ENCODE measurements at places on chromosomes 4 and X. TPM values are rescaled to one million over a fixed set of nuclear protein-coding genes. Genes with fewer than 3 reads are reported as not detected.
A peak's percentile ranks its signal among the peaks of the same experiment; 100 is the strongest.

The PRRG3 gene
- 0.44 TPM for total RNA-seq

The ESX1 gene
- not detected for total RNA-seq

The TMPRSS11F gene
- not detected for total RNA-seq

The CFP gene
- 8.3 TPM for total RNA-seq

The SCRG1 gene
- 1.6 TPM for total RNA-seq

The STK32B gene
- total RNA-seq = 18.2 TPM

The AFM gene
- not detected for total RNA-seq

- no peak for DNase-seq
- H3K27me3 ChIP-seq = no peaks in the 10 kb centered on the region
- no peaks in the 10 kb centered on the region for H3K4me1 ChIP-seq
Observed at GRCh38 chr4:167003326-167003725, 231.0 kb downstream of the SPOCK3 start.

- no peak overlapping the region for H3K27ac ChIP-seq
- H3K36me3 ChIP-seq = no peaks in the 10 kb centered on the region
- peaks cover 28% of the 10 kb centered on the region for H3K4me1 ChIP-seq
- no peaks in the 10 kb centered on the region for H3K27me3 ChIP-seq
- no peak overlapping the region for H3K4me3 ChIP-seq
Observed at GRCh38 chr4:153246446-153247115, 42.3 kb downstream of the TRIM2 start.

- no peak for DNase-seq
- no peak overlapping the region for H3K27ac ChIP-seq
- no peaks in the 10 kb centered on the region for H3K36me3 ChIP-seq
- H3K27me3 ChIP-seq = no peaks in the 10 kb centered on the region
- no peak overlapping the region for H3K4me3 ChIP-seq
Observed at GRCh38 chrX:40349251-40349650, 231.5 kb upstream of the ATP6AP2 start.

GRCh38 chr4:45147866-45148265, 421.5 kb upstream of the GNPDA2 start:
- H3K4me1 ChIP-seq = no peaks in the 10 kb centered on the region
- no peaks in the 10 kb centered on the region for H3K27me3 ChIP-seq
- no peak overlapping the region for H3K27ac ChIP-seq
- no peak for DNase-seq
- no peak overlapping the region for H3K4me3 ChIP-seq

DNA sequence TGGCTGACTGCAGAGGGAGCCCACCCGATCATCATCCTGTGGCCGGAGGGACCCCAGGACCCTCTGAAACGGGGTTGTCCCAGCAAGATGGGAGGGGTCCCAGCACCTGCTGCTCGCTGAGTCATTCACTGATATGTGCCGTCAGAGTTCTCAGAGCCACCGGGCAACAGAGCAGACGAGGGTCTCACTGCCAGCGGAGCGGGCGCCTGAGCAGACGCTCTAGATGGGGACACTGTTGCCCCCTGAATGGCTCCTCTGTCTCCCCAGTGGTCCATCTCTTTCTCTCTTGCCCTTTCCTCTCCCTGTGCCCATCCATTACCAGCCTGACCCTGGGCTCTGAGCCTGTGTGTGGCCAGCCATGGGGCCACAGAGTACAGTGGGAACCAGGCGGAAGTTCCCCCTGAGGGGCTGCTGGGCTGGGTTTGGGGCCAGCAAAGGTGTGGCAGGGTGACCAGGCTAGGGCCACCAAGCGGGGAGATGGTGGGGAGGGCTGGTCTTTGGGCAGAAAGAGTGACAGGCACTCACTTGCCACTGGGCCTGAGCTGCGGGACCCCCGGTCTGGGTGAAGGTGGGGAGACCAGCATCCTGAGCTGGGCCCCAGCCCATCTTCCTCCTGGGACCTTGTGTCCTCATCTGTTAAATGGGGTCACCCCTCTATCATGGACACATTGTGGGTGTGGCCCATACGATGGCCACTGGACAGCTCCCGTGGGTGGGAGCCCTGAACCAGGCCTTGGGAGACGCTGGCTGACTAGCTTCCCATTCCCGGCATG, 90.9 kb downstream of the HMX1 start:
- H3K36me3 ChIP-seq = no peaks in the 10 kb centered on the region
- H3K27me3 ChIP-seq = no peaks in the 10 kb centered on the region
- DNase-seq = no peak
- no peak overlapping the region for H3K27ac ChIP-seq
- H3K4me1 ChIP-seq = no peaks in the 10 kb centered on the region

GRCh38 chrX:101595739-101596419, 21.9 kb downstream of the ARMCX6 start:
- no peaks in the 10 kb centered on the region for H3K36me3 ChIP-seq
- no peaks in the 10 kb centered on the region for H3K27me3 ChIP-seq
- no peak overlapping the region for H3K27ac ChIP-seq
- no peak overlapping the region for H3K4me3 ChIP-seq

GRCh38 chr4:35520059-35520458, 724.3 kb downstream of the ARAP2 start:
- no peak overlapping the region for H3K4me3 ChIP-seq
- DNase-seq = no peak
- no peak overlapping the region for H3K27ac ChIP-seq

GRCh38 chr4:105911426-105911825, 16.2 kb downstream of the NPNT start:
- DNase-seq = peak; percentile 57
- H3K36me3 ChIP-seq = no peaks in the 10 kb centered on the region
- no peak overlapping the region for H3K4me3 ChIP-seq
- no peaks in the 10 kb centered on the region for H3K4me1 ChIP-seq

DNA sequence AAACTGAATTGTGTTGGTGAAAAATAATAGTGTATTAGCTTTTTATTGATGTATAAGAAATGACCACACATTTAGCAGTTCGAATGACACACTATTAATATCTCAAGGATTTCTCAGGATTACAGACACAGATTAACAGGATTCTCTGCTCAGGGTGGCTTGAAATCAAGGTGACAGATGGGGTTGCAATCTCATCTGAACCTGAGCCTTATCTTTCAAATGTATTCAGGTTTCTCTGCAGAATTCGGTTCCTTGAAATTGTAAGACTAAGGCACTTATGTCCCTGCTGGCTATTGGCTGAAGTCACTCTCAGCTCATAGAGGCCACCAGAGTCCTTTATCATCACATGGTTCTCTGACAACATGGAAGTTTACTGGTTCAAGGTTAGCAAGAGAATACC, 1780.1 kb downstream of the ARAP2 start:
- no peak for DNase-seq
- no peaks in the 10 kb centered on the region for H3K4me1 ChIP-seq
- no peaks in the 10 kb centered on the region for H3K27me3 ChIP-seq
- no peak overlapping the region for H3K27ac ChIP-seq

- H3K36me3 ChIP-seq = no peaks in the 10 kb centered on the region
- no peaks in the 10 kb centered on the region for H3K27me3 ChIP-seq
- H3K4me3 ChIP-seq = no peak overlapping the region
- H3K4me1 ChIP-seq = no peaks in the 10 kb centered on the region
- no peak for DNase-seq
- H3K27ac ChIP-seq = no peak overlapping the region
Observed at GRCh38 chrX:33161829-33162228, 49.5 kb downstream of the DMD start.

DNA sequence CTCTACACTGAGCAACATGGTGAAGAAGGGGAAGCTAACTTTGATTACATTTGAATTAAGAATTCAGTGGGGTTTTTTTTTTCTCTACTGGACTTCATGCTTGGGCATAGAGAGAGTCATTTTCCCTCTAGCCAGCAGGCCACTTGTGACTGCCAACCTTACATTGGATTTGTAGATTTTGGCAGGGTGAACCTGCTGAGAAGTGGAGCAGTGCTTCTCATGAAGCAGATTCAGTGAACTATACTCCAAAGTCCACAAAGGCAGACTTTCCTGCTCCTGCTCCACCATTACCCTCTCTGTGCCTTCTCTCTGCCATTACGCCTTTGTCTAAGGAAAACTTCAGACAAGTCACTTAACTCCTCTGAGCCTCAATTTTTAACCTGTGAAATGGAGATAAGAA, 69.9 kb downstream of the PAK3 start:
- H3K4me1 ChIP-seq = no peaks in the 10 kb centered on the region
- no peaks in the 10 kb centered on the region for H3K36me3 ChIP-seq
- no peak for DNase-seq
- H3K4me3 ChIP-seq = no peak overlapping the region
- H3K27me3 ChIP-seq = no peaks in the 10 kb centered on the region

DNA sequence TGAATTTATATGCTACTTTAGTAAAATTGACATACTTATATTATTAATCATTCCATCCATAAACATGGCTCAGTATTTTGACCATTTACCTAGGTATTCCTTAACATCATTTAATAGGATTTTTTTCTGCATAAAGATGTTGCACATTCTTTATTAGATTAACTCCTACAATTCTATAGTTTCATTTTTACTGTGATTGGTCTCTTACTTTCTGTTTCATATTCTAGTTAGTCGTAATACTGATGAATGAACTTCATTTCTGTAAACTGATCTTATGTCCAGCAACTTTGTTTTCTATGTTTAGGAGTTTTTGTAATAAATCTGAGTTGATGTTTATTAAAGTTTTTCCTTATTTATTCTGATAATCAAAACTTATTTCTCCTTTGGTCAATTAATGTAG, 278.2 kb upstream of the CXXC4 start:
- H3K4me1 ChIP-seq = no peaks in the 10 kb centered on the region
- H3K27me3 ChIP-seq = no peaks in the 10 kb centered on the region

All from kidney (tissue), 22 donors.